ENCODE measurements at places on chromosomes 1 and 21. TPM values are rescaled to one million over a fixed set of nuclear protein-coding genes. Genes with fewer than 3 reads are reported as not detected.

The CELA3B gene
- total RNA-seq = not detected

The GSTM4 gene
- total RNA-seq = 8.3 TPM

The MLLT11 gene
- 14.5 TPM for total RNA-seq

The C1orf21 gene
- 8.2 TPM for total RNA-seq

The OR10Z1 gene
- not detected for total RNA-seq

The DPT gene
- not detected for total RNA-seq

The PROX1 gene
- total RNA-seq = 0.19 TPM

The RGSL1 gene
- total RNA-seq = not detected

The KRTAP21-2 gene
- not detected for total RNA-seq

The CFAP107 gene
- total RNA-seq = not detected

The BATF3 gene
- 24.8 TPM for total RNA-seq

The DISC1 gene
- 0.29 TPM for total RNA-seq

The GBP1 gene
- total RNA-seq = 0.21 TPM

The CD55 gene
- 92.4 TPM for total RNA-seq

The MTMR11 gene
- total RNA-seq = 5.8 TPM

The ERRFI1 gene
- total RNA-seq = 239 TPM

The KCNE2 gene
- not detected for total RNA-seq

The S100A7A gene
- total RNA-seq = not detected

The CHODL gene
- total RNA-seq = 0.03 TPM

Data from A549 treated with dexamethasone at 1 μM for 4 hours (cell line).